Transverse colon (tissue), 4 donors: ENCODE measurements at places on chromosomes 4 and X.
A peak's percentile ranks its signal among the peaks of the same experiment; 100 is the strongest.

- no peak for DNase-seq
Observed at GRCh38 chr4:88911246-88912212, 145.5 kb downstream of the FAM13A start.

DNA sequence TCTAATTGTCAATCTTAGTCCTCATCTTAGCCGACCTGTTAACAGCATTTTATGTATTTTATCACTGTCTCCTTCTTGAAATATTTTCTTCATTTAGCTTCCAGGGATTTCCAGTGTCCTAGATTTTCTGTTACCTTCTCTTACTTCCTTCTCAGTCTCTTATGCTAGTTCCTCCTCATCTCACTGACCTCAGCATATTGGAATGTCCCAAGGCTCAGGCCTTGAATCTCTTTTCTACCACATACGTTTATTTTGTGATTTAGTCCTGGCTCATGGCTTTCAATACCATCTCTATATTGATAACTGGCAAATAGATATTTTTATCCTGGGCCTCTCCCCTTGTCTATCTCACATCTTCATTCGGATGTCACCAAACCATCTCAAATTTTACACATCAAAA, 61.1 kb downstream of the IQCM start:
- no peak for DNase-seq

- no peak for DNase-seq
Observed at GRCh38 chr4:169557061-169557636, 55.2 kb downstream of the NEK1 start.

GRCh38 chrX:132023896-132024386, 839 bp downstream of the STK26 start:
- no peak for DNase-seq

DNA sequence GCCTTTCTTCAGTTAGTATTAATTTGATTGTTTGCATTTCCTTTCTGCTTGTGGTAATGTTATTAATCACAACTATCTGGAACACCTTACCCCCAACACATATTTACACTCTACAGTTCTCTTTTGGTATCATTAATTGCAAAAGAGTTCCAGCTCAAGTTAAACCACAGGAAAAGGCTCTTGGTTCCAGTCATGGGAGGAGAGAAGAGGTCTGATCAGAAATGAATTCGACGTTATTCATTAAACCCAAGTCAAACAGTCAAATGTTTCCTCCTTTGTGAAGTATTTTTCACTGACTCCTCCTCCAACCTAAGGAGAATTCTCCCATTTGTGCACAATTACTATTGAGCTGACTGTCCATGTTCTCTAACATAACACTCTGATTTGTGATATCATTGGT, 91.4 kb downstream of the SLC39A8 start:
- no peak for DNase-seq

DNA sequence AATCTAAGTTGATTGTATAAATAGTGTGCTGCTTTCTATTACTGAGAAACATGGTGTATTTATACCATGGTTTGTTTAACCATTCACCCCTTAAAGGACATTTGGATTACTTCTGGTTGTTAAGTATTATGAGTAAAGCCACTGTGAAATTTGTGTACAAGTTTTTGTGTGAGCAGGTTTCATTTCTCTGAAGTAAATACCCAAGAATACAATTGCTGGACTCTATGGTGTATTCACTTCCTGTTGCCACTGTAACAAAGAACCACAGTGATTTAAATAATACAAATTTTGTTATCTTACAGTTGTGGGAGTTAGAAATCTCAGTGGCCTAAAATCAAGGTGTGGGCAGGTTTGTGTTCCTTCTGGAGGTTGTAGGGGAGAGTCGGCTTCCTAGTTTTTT, 869.6 kb downstream of the CCSER1 start:
- DNase-seq: no peak

DNA sequence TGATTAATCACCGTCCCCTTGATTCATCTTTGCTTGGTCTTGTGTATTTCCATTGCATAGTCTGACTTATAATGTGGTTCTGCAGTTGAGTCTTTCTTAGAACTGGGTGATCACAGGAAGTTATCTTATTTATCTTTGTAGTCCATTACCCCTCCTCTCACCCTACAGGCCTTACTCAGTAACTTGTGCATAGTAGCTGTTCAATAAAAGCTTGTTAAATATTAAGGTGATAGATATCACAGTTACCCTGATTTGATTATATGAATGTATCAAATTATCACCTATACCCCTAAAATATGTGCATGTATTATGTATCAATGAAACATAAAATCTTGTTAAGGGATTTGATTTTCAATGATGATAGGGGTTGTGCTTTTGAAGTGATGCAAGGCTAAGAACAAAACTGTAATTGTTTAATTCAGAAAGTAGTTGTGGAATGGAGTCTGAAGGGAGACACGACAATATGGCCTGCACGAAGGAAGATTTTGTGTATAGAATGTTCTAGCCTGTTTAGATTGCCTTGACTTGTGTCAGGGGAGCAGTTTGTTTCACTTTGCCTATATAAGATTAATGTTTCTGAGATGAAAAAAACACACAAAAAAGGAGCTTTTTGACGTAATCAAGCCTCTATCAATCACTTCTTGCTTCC, 132.4 kb upstream of the LIMCH1 start:
- no peak for DNase-seq

DNA sequence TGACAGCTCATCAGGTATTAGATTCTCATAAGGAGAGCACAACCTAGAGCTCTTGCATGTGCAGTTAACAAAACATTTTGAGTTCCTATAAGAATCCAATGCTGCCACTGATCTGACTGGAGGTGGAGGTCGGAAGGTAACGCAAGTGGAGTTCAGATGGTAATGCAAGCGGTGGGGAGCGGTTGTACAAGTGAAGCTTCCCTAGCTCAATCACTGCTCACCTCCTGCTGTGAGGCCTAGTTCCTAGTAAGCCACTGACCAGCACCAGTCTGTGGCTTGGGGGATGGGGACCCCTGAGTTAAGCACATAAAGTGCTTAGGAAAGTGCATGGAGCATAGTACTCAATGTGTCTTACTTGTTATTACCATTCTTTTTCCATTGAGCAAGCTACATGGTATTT, 983.2 kb upstream of the IGFBP7 start:
- DNase-seq: no peak

DNA sequence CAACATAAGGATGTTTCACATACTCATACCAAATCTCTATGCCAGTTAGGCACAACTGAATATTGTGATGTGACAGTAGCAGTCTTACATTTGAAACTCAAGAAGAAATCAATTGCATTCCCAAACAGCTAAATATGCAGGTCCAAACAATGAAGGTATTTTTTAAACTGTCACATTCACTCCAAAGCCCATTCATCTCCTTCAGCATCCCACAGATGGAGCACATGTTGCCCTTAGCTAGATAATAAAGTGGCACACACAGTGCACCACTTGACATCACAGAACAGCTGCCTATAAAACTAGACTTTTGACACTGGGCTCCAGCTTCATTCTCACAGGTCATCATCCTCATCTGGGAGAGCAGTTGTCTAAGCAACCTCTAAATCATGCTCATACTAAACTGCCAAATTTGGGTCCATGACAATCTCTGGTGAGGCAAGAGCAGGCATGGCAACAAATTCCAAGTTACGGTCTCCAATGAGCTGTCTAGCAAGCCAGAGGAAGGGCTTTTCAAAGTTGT, 26.2 kb upstream of the ARHGEF6 start:
- DNase-seq: no peak

DNA sequence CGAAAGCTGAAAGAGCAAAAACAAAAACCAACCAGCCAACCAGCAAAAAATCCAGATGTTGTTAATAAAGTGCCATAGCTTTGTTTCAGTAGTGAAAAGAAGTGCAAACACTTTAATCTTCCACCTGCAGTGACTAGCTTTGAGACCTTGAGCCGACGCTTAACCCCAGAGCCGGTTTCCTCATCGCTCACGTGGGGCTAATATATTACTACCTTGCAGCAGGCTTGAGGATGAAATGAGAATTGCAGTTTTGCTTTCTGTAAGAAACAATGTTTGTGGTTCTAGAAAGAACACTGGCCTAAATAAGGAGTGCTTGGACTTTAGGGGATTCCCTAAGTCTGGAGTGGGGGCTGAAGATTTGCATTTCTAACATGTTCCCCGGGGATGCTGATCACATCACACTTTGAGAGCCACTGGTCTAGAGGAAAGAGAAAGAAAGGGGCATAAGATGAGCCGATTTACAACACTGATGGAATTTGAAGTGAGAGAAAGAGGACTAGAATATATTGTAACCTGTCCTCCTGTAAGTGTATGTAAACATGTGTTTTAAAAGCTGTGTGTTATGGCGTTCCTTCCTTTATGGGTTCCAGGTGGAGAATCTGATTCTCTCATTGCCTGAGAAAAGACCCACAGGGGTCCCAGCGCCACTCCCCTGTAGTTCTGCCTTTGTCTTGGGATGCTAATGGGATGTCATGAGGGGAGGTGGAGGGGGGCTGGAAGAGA, 1.4 kb downstream of the FGF2 start:
- peak; percentile 37 for DNase-seq

GRCh38 chr4:147704846-147705245, 20.9 kb upstream of the PRMT9 start:
- DNase-seq: no peak

GRCh38 chr4:85762529-85762871, 287.6 kb downstream of the ARHGAP24 start:
- no peak for DNase-seq

- no peak for DNase-seq
Observed at GRCh38 chr4:107643021-107643420, 77.0 kb downstream of the PAPSS1 start.

GRCh38 chr4:164871673-164872072, 5.3 kb upstream of the APELA start:
- DNase-seq: no peak

DNA sequence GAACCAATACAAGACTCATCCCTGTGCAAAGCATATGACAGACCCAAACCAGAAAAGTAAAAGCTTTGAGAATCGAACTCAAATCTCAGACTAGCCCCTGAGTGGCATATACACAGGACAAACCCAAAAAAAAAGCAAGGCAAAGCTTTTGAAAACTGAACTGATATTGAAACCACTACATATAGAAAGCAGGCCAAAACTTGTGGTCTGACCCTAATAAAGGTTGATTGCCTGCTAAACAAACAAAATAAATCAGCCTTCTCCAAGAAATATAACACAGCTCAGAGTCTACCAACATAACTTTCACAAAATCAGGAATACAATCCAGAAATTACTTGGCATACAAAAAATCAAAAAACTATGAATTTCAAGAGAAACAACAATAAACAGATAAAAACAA, 40.3 kb downstream of the LRBA start:
- no peak for DNase-seq

DNA sequence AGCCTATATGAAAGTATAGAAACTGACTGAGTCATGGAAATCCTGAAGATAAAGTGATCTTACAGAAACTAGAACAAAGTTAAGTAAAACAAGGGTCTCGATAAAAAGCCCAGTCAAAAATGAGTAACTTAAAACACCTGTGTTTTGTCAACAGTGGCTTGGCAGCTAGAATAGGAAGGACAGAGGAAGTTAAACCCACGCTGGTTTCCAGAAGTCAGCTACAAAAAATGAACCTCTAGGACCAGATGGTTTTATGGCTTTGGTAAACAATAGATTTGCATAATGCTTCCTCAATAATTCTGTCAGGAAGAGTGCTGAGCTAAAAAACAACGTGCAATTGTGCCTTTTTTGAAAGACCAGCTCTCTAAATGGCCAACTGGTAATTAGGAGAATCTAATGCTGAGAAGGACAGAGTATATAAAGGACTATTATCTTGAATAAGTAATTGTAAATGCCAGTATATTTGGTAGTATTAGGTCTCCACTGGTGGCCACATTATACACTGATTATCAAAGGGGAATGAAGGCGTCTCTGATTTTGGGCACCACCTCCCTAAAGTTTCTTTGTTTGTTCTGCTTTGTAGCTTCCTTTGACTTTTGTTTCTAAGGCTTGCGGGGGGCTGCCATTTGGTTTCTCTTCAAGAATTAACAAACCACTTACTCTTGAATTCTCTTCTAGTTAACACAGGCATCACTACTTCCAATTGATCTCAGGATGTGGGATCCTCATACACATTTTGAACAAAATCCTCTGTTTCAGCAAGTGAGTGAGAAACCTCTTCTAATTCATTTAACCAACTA, 72.2 kb upstream of the PPP3CA start:
- peak; percentile 16 for DNase-seq

DNA sequence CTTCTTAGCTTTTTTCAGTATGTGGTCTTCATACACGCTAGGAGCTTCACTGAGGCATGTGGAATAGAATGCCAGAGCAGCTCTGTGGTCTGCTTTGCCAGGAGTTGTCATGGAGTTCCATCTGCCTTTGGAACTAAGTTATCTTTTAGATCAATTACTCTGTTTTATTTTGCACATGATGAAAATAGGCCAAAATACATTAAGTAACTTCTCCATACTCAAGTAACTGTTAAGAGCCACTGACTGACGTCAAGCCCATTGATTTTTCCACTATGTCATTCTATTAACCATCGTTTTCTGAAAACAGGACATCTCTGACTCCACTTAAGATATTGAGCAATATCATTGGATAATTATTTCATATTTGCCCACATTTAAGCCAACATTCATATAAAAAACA, 415.1 kb upstream of the MAD2L1 start:
- no peak for DNase-seq

DNA sequence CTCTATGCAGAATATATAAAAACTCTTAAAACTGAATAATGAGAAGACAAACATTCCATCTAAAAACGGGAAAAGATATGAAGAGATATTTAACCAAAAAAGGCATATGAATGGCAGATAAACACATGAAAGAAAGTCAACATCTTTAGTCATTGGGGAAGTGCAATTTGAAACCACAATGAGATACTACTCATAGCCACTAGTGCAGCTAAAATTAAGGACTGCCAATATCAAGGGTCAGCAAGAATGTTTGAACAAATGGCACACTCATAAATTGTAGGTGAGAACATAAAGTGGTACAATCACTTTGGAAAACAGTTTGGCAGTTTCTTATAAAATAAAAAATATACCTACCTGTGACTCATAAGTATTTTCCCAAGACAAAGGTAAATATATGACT, 534.9 kb upstream of the DIPK2B start:
- no peak for DNase-seq

- DNase-seq: no peak
Observed at GRCh38 chrX:38221391-38221929, 789 bp upstream of the SRPX start.
